ENCODE measurements at places on chromosomes 3 and 15.

- DNase-seq, result no peak
These were observed 223.0 kb upstream of the P2RY1 start for GRCh38 chr3:152611905-152612304.

DNA sequence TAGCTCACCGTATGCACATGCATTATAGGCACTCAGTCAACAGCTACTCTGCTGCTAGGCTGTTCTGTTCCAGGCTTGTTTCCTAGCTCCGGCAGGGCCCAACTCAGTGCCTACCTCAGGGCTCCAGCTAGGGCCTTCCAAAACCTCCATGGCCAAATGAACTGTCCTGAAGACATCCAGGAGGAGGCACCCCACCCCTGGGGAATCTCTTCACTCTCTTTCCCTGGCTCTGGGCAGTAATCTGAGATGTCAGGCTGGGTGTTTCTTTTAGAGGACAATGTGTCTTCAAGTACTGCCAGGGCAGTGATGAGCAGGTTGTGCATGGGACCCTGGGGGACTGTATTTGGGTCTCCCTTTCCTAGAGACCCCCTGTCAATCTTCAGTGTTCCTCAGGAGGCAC, 38.3 kb upstream of the TPM1 start:
- no peak for DNase-seq

DNA sequence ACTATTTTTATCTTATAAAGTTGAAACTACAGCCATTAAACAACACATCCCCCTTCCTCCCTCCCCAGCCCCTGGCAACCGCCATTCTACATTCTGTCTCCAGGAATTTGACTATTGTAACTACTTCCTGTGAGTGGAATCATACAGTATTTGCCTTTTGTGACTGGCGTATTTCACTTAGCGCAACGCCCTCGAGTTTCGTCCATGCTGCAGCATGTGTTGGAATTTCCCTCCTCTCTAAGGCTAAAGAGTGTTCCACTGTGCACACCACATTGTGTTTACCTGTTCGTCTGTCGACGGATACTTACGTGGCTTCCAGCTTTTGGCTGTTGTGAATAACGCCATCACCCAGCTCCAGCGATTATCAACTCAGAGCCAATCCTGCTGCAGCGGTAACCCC, 52.0 kb upstream of the DLG1 start:
- DNase-seq, result no peak

DNA sequence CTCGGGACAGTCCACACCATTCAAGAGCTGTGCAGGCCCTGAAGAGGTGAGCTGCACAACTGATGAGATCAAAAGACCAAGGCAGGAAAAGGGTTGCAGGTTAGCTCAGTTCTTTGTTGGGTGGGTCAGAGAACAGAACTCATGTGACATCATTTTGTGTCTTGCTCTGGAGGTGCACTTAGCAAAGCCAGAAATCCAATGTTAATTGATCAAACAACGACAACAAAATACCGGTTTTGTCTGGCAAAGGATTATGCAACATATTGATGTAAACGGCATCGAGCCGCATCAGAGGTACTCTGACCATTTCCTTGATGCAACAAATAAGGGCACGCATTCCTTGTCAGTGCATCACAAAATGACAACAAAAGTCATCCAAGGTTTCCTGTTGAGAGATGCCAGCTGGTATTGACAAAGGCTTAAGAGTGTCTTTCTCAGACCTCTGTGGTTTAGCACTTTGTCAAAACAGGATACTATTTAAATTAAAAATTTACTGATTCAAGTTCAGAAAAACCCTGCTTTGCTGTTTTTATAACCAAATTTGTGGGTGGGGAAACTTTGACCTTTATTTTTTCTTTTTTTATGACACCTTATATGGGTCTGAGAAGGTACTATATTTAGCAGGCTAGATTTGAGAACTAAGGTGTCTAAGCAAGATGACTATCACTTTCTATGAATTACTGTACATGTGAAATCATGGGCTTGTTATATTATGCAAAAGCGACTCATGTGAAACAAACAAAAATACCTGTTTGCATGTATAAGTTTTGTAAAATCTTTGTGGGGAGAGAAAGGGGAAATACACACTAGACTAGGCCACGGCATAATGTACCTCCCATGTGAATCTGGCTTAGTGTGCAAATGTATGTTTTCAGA, 496.1 kb downstream of the FOXP1 start:
- DNase-seq, result no peak

GRCh38 chr3:125443923-125444322, 68.8 kb upstream of the ZNF148 start:
- no peak for DNase-seq

GRCh38 chr3:54731732-54732445, 196.0 kb downstream of the LRTM1 start:
- DNase-seq, result no peak

GRCh38 chr3:14780927-14781507, 37.7 kb upstream of the FGD5 start:
- no peak for DNase-seq

- no peak for DNase-seq
These were observed 25.5 kb upstream of the TAFA4 start for GRCh38 chr3:68957895-68958294.

DNA sequence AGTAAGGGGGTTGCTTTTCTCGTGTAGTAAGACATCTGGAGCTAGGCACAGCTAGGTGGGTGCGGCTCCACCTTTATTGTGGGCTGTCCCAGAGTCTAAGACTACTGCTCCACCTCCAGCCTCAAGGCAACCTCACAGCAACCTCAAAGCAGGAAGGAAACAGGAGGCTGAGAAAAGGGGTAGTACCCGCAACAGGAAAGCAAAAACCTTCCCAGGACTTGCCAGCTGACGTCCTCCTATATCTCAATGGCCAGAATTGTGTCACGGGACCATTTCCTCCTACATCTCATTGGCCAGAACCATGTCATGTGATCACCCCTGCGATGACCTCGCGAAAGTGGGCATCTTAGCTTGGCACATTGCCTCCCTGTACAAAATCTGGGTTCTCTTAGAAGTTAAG, 4.3 kb upstream of the GPR160 start:
- no peak for DNase-seq

- DNase-seq, result no peak
These were observed 290.7 kb downstream of the GBE1 start for GRCh38 chr3:81470524-81471278.

DNA sequence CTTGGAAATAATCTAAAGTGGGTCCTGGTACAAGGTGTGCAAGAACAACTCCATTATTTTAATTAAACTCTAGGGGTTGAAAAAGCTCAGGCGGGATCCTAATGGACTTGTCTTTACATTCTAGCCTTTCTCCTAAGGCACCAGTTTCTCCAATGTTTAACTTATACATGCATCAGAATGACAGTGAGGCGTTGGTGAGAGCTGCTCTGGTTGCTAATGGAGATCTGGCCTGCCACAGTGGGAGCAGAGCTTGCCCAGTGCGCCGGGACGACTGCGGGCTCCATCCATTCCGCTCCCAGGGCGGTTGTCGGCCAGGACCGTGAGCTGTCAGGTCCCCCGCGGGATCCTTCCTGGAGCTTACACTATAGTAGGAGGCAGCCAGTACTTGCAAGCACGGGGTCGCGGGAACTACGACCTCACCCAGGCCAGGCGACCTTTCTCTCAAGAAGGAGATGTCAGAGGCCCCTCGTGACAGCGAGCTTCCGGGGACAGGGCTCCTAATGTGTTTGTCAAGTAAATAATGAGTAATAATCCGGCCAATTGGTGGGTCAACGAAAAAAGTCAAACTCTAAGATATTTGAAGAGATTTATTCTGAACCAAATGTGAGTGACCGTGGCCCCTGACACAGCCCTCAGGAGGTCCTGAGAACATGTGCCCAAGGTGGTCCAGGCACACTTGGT, 991 bp upstream of the HIGD1A start:
- no peak for DNase-seq

DNA sequence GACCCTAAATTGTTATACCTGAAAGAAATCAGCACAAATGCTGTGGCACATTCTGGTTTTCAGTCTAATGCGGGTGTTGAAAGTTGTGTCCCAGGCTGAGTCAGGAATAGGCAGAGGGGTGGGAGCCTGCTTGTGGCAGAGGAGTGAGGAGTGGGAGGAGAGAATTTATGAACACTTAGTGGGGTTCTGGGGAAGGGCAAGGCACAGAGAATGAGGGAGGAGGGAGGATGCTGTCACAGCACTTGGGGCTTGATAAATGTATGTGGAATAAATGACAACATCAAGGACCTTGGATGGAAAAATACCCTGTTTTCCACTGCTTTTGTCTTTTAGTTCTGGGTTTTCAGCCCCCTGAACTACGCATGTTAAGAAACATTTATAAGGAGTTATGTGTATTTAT, 49.3 kb downstream of the ZNF621 start:
- DNase-seq, result no peak

GRCh38 chr3:111603679-111604078, 8.5 kb upstream of the ZBED2 start:
- no peak for DNase-seq

DNA sequence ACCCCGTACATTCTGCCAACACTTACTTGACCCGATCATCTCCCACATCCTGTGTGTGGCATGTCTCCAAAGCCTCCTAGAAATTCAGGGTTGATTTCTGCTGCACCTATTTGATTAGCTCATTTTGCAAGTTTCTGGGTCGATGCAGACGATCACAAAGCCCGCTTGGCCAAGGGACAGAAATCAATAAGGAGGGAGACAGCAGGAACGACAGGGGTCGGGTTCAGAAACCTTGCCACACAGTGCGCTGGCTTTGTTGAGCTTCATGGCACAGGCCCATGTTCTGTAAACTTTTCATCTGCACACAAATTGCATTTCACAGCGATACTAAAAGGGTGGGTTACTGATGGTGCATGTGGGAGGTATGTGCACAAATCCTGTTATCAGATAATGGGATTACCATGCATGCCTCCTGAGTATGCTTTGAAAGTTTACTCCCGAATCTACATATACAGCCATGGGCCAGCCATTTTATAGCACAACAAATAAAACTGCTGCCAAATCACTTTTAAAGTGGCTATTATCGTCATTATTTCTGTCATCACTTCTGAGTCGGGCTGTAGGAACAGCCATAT, 95.9 kb upstream of the ATP11B start:
- no peak for DNase-seq

GRCh38 chr3:66372681-66373350, 128.0 kb downstream of the LRIG1 start:
- DNase-seq, result no peak

DNA sequence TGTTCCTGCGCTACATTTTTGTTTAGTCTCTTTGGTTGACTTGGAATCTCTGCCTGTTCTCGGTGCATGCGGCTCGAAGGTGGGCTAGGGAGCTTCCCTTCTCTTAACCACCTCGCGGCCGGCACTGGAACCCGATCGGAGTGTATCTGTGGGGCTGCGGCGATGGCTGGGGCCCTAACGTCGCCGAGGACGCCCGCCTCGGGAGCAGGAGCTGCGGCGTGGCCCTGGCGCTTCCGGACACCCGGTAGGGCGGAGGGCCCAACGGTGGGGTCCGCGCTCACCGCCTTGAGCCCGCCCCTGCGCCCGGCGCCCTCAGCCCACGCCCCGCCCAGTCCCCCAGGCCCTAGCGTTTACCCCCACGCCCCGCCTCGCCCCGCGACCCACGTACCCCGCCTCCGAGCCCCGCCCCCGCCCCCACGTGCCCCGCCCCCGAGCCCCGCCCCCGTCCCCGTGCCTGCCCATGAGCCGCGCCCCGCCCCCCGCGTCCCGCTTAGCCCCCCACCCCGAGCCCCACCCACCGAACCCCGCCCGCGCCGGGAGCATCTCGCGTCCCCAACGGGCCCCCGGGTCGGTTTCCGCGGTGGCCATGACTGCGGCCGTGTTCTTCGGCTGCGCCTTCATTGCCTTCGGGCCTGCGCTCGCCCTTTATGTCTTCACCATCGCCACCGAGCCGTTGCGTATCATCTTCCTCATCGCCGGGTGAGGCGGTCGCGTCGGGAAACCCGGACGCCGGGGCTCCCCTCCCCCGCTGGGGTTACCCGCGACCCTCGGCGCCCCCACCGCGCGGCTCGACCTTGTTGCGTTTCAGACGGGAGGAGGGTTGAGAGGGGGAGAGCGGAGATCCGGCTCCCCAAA, at the start of gene APH1B:
Gene APH1B (plus strand): TSS at position 568 of the 855 bp plus-strand sequence. CDS start 19 bp downstream, at position 587.
- DNase-seq, result peak; percentile 66

- DNase-seq, result no peak
These were observed 106.9 kb downstream of the TLE3 start for GRCh38 chr15:69990566-69991421.

GRCh38 chr15:31079519-31079918, 22.0 kb downstream of the TRPM1 start:
- no peak for DNase-seq

DNA sequence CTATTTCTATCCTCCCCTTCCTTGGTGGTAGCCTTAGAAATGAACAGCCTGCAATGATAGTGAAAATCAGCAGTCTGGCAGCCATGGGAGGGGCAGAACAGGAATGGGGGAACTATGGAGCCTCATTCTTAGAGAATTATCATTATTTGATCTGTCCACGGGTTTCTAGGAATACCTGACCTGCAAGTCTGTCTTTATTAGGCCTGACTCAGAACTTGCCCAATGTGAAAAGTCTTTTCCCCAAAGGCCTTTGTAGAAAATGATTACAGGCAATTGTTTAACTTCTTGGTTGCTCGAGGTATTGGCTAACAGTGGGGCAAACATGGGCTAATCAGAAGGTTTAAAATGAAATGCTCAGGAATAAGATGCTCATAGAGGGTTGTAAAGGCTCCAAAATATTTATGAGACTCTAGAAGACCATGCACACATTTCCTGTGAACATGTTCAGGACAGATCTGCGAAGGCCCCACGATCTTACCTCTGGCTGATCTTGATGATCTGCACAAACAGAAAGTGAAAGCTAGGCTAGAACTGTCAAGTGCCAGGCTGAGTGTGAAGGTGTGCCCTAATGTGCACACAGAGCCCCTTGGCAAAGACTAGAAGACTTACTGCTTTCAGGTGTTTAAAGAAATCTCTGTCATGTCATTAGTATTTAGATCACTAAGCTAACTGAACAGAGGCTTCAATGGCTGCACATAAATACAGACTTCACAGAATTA, 39.6 kb upstream of the LAMP3 start:
- no peak for DNase-seq

DNA sequence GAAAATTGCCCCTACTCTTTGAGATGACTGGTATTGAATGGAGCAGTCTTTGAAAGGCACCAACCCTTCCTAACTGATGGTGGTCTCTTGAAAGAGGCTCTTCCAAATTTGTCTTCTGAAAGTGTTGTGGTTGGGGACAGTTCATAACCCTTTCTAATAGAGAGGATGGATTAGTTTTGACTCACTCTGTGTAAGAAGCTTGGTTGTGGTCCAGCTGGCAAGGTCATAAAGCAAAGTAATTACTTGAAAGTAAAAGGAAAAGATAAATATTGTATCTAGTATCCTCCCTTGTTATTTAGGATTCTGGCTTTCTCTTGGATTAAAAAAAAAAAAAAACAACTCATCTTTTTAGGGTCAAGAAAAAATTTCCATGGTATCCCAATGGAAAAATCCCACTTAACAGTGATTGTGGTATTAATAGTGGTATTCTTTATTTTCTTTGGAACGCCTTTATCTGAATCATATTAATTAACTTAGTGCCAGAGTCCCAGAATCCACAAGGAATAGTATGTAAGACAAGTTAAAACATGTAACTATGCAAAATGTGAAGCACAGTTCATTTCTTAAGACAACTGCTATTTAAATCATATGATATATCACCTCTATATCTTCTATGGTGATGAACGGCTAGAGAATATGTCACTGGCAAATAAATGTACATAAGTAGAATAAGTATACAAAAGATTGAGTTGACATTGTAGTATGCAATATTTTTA, 469.3 kb upstream of the CDIN1 start:
- no peak for DNase-seq

All from stimulated activated CD4-positive, alpha-beta T cell treated with anti-CD3 and anti-CD28 coated beads, Interleukin-1b, Interleukin-23, amount 100 ng/mL, for 1 hour (primary cell).